Occipital lobe (tissue), 3 donors: ENCODE measurements at places on chromosomes 11 and 22.

DNA sequence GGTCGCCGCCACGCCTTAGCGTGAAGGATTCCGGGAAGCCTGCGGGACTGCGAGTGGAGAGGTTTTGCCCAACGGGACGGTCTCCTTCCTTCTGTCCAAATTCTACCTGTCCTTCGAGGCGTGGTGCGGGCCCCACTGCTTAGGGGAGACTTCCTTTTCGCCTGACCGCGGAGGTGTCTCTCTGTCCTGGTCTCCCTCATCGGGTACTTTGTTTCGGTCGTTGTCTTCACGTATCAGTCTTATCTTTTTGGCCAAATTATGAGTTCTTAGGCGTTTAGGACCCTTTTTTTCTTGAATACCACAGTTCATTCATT is 388 bp downstream of the HINFP start:
- no peak for DNase-seq

GRCh38 chr11:42837994-42838393 is 473.8 kb upstream of the API5 start:
- no peak for DNase-seq

- no peak for DNase-seq
Observed at GRCh38 chr11:119772641-119773415, 43.8 kb upstream of the NECTIN1 start.

DNA sequence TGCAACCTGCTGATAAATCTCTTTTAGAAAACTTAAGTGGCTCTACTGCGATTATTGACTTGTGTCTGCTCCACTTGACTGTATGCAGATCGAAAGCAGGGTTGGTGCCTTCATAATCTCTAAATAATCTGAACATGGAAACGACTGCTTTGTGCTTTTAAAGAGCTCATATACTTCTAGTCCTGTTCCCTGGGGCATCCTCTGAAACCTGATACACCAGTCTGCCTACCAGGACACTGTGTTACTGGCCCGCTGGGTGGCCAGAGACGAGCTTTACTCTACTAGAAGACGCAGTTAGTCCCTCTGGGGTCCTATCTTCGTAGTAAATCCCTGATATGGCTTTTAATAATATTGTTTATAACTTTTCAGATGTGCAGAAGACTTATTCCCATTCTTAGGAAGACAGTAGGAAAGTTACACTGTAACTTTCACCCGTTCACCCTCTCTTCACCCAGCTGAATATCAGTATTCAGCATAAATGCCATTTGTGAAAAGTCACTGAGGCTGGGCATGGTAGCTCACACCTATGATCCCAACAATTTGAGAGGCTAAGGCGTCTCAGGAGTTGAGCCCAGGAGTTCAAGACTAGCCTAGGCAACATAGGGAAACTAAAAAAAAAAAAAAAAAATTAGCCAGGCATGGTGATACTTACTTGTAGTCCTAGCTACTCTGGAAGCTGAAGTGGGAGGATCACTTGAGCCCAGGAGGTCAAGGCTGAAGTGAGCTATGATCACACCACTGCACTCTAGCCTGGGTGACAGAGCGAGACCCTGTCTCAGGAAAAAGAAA is 9.0 kb upstream of the HTR3B start:
- no peak for DNase-seq

DNA sequence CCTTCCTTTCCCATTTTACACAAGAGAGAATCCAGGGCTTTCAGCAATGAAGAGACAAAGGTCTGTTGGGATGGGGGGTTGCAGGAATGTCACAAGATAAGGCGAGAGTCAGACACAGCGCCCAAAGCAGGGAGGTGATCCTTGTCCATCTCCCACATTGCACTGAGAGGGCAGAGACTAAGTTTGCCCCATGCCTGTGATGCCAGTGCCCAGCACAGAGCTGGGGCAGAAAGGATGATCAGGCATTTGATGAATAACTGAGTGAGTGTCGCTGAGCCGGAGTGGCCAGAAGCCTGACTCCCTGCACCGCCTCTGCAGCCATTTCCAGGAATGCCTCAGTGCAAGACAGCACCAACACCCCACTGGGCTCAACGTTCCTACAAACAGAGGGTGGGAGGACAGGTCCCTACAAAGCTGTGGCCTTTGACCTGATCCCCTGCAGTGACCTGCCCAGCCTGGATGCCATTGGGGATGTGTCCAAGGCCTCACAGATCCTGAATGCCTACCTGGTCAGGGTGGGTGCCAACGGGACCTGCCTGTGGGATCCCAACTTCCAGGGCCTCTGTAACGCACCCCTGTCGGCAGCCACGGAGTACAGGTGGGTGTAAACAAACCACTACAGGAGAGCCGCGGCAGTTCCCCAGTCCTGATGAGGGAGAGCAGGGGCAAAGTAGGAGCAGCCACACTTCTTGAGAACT is 2.3 kb downstream of the UPK3A start:
- no peak for DNase-seq

GRCh38 chr11:81092522-81092921 is 1641.1 kb downstream of the FAM181B start:
- no peak for DNase-seq

DNA sequence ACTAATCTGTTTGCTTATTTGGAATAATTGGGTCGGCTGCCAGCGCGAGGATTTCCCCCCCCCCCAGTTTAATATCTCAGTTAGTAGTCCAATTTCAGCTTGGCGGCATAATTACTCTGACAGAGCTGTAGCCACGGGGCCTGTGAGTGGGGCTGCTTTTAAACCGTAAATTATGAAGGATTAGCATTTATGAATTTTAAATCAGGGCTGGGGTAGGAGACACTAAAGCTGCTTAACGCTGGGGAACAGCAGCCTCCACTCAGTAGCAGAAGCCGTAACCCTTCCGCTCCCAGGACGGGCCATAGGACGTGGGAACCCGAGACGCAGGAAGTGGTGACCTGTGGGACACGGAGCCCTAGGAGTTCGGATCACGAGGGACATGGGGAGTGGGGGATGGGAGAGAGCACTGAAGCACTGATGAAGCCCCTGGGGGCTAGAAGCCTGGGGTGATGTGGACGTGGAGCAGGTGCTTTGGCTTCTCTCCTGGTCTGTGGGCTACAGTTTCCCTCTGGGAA is 66.2 kb upstream of the LMO1 start:
- DNase-seq: no peak

DNA sequence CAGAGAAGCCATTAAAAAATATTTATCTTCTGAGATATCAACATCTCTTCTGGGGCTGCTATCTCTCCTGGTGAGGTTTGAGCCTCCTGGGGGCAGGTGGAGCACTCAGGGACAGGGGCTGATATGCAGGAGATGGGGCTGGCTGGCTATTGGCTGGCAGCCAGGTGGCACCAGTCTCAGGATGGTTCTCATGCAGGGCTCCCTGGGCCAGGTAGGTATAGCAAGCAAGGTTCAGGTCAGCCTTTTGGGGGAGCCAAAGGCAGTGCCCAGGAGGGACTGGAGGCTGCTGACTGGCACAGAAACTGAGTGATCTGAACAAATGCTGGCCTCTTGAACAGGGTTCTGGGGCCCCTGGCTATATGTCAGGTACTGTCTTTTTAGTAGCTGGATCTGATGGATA is 29.7 kb upstream of the EMSY start:
- no peak for DNase-seq

DNA sequence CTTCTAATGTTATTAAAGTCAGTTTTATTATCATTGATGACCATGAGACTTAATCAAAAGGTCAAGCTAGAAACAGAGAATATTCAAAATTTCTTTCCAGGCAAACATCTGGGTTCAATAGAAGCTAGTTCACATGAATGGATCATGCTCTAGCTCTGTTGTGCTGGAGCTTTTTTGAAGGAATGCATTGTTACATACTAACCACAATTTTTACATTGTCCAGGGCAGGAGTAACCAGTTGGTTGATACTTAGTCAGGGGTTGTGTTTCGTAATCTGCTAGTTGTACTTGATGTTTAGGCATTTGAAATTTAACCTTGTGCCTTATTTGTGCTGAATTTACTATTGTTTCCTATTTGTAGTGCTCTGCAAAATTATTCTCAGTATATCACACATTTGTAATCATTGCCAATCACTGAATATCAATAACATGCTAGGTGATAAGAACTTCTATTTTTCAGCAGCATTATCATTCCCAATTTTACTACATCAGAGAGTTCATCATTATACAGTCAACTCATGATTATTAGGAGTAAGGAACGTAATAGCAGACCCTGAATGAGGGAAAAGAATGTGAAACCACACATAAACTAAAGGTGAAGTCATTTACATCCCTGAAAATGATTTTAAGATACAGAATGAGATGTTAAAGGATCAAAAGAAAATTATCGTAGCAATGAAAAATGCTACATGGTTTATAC is 23.2 kb downstream of the NF2 start:
- no peak for DNase-seq

GRCh38 chr11:118897721-118898310 is 14.1 kb downstream of the CXCR5 start:
- DNase-seq: no peak

DNA sequence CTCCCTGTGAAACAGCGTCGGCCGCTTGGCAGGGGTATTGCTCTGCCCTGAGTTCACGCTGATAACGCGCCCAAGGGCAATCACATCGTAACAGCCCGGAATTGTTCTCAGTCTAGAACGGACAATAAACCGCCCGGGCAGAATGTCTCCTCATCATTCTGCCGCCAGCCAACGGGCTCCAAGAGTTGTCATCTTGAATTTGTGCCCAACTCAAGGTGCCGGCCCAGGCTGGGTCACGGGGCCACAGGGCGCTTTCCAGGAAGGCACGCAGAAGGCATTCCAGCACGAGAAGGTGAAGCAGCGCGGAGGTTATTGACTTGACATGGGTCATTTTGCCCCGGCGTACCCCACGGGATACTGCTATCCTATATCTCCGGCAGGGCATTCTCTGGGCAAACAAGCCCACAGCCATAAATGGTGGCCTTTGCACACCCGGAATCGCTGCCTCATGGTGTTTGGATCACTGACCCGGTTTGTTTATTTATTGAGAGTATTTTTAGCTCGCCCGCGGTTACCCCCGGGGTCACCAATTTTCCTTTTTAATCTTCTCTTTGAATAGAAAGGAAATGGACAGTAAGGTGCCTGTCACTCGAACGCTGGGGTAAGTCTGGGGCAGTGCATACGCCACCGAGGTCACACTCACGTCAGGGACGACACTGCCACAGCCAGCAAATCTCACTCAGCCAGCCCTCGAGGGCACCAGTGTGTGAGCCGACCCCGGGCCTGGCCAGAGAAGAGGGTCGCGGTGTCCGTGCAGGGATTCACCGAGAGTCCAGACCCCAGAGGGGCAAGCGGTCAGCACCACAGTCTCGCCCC is 72.4 kb upstream of the FGF3 start:
- DNase-seq: no peak

DNA sequence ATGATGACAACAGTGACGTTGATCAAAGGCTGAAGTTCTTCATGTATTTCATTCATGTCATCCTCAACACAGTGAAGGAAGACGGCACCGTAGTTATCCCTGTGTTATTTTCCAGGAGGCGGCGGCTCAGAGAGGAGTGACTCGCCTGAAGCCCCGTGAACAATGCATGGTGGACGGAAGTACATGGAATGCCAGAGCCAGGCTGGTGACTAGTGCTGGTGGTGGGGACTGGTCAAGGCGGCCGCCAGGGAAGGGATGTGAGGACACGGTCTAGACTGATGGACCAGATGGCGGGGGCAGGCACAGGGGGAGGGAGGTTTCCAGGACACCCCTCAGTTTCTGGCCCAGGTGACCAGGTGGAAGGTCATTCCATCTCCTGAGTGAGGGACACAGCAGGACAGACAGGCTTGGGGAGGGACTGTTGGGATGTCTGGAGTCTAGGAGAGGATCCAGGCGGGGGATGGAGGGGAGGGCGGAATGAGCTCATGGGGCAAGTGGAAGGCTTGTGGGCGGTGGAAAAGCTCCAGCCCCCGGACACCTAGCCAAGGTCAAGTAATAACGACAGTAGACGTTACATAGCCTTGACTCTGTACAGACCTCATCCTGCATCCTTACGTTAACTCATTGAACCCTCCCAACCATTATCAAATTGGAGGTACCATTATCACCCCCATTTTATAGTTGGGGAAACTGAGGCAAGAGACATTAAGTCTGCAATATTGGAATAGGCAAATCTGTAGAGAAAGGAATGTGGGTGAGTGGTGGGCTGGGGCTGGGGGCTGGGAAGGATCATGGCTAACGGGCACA is 16.0 kb upstream of the PICK1 start:
- no peak for DNase-seq

GRCh38 chr11:95699631-95700470 is 89.7 kb downstream of the FAM76B start:
- no peak for DNase-seq

- no peak for DNase-seq
Observed at GRCh38 chr11:111148121-111148520, 97.4 kb upstream of the POU2AF2 start.

DNA sequence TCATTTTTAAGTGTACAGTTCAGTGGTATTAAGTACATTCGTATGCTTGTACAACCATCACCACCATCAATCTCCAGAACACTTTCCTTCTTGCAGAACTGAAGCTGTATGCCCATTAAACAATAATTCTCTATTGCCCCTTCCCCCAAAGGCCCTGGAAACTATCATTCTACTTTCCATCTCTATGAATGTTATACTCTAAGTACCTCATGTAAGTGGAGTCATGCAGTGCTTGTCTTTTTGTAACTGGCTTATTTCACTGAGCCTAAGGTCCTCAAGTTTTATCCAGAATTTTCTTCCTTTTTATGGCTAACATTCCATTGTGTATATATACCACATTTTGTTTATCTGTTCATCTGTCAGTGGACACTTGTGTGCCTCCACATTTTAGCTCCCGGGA is 29.7 kb downstream of the MMP7 start:
- no peak for DNase-seq

DNA sequence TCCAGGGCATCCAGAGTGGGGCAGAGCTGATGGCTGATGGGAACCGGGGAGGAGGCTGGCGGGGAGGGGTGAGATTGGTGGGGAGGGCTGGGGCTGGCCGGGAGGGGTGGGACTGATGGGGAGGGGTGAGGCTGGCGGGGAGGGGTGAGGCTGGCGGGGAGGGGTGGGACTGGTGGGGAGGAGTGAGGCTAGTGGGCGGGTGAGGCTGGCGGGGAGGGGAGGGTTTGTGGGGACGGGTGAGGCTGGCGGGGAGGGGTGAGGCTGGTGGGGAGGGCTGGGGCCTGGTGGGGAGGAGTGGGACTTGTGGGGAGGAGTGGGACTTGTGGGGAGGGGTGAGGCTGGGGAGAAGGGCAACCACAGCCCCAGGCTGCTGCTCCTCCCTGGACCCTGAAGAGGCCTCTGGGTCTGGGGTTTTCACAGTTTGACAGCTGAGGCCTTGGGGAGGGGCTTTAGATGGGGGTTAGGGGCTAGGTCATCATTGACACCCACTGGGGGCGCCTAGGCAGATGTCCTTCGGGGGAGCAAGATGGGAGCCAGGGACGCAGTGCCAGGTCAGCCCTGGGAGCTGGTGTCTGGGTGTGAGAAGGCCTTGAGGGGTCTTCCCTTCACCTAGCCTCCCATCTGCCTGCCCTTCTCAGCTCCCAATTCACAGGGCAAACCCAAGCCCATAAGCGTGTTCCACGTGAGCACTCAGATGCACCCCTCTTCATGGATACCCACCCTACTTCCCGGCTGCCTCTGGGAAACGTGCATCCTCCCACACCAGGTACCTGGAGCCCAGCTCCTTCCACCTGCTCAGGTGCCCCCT is 26.7 kb downstream of the PARVG start:
- DNase-seq: no peak

- no peak for DNase-seq
Observed at GRCh38 chr11:123174196-123175183, 20.6 kb downstream of the CLMP start.

GRCh38 chr11:57597461-57597915 is at the start of gene SERPING1:
Gene SERPING1 (plus strand): TSS chr11:57597685. CDS start chr11:57598271, 586 bp downstream.
- no peak for DNase-seq
